Left hindlimb (tissue), 1 donor: ENCODE measurements at places on chromosomes 2 and 18.
A peak's percentile ranks its signal among the peaks of the same experiment; 100 is the strongest.

DNA sequence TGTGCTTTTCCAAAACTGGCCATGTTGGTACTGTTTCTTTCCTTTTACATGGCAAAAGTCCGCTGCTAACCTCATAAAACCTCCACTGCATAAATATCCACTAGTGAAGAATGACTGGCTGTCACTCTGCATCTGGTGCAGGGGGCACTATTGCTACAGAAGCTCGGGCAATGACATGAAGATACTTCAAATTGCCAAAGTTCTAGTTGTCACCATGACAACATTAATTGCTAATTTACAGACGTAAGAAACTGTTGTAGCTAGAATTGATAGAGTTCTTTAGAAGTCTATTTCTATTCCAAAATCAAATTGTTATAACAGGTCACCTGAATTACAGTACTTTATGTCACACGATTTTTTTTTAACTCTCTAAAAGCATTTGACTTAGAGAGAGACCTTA lies 845 bp downstream of the CFAP210 start:
- no peak for DNase-seq

GRCh38 chr2:100292022-100292580 lies 30.2 kb downstream of the LONRF2 start:
- no peak for DNase-seq

DNA sequence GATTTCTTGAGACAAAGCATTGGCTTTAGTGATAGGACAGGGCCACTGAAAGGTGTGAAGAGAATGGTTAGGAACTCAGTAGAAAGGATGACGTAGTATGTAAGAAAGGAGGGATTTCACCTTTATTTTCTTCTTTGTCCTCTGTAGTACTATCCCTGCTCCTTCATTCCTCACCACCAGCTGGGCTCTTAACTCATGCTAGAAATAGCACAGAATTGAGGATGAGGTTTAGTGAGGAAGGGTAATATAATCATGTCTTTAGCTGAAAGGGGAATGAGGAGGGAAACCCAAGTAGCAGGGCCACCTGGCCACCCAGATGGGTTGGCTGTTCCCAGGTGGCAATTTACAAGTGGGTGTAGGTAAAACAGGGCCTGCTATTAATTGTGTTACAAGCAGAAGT lies 15.2 kb downstream of the ACVR2A start:
- DNase-seq = no peak

- DNase-seq = no peak
These were observed 60.2 kb downstream of the ZC3H6 start for GRCh38 chr2:112335600-112335999.

- DNase-seq = no peak
These were observed 26.1 kb downstream of the TMEM17 start for GRCh38 chr2:62479917-62480316.

- no peak for DNase-seq
These were observed 127.0 kb downstream of the EML6 start for GRCh38 chr2:54850171-54851122.

- DNase-seq = no peak
These were observed 338.1 kb downstream of the RPRM start for GRCh38 chr2:153140498-153140897.

DNA sequence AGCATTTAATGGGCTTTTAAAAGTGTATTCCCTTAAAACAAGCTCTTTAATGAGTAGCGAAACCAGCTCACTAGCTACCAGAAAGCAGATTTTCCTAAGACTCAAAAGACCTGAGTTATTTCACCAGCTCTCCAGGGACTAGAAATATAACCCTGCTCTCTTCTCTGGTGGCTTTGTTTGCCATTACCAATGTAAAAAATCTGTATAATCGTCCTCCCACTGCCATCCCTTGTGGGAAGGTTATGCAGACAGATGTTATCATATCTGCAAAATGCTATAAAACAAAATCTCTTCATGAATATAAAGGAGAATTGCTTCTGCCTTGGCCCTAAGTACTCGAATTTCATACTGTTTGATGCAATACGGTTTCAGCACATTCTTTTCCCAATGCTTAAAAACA lies 335.2 kb downstream of the NUP35 start:
- no peak for DNase-seq

DNA sequence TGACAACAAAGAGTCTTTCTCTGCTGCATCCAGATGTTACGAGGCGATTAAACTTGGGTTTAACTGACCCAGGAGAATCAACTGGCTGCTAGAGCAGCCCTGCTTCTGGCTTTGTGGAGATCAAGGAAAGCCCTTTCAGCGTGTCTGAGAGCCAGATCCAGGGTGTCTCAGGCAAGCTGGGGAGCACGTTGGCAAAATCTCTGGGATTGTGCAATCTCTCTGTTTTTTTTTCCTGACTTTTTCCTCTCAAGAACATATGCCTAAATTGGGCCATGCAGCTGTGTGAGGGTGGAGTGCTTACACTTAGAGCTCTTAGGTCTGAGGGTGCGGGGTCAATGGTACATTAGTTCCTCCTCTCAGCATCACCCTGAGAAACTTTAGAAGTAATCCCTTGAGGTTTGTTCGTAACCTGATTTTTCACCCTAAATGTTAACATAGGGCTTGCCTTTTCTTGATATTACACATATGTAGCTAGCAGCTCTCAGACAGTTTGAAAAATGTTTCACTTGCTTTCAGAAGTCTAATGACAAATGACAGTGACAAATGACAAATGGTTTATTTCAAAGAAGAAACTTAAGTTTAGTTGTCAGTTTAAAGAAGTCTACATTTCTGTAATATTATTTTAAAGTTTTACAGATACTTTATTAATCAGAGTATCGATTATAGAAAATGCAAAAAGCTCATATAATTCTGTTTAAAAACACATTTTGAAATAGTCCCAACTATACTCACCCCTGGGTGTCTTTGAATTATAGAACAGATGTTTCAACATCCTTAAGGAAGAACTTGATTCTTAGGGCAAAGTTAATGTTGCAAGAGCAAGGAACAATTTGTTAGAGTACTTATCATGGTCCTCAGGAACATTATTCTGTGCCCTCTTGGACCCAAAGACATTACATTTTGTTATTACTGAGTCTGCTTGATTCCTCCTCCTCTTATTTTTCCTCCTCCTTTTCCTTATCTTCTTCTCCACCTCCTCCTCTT lies 38.4 kb upstream of the ZSWIM2 start:
- DNase-seq = peak; percentile 67

DNA sequence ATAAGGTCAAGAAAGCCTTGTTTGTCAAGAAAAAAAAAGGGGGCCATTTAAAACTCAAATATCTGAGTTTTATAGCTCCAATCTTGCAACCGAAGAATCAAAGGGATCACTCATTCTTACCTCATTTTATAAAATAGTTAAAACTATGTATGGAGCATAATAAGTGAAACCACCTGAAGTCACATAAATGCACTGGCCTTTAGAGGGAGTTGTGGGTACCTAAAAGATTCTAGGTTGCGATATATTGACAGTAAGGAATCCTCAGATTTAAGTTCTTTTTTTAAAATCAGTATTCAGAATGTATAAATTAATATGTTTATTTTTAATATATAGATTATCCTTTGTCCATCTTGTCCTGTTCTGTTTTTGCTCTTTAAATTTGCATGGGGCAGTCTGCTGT lies 3.4 kb downstream of the ARHGAP28 start:
- no peak for DNase-seq

DNA sequence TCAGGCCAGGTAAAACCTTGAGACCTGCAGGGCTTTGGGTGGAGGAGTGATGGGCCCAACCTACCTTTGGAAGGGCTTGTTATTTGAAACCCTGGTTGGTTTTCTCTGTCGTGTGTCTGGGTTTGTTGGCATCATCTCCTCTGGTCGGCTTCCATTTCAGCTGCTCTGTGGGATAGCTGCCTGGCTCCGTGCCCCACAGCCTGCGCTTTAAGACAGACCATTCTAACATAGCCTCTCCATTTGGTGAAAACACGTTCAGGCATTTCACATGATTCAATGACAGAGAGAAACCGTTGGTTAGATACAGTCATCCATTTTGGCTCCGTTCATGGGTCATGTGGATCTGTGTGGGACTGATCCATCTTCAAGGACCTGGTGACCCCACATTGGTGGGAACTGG lies 37.0 kb upstream of the LYPD6B start:
- DNase-seq = no peak

DNA sequence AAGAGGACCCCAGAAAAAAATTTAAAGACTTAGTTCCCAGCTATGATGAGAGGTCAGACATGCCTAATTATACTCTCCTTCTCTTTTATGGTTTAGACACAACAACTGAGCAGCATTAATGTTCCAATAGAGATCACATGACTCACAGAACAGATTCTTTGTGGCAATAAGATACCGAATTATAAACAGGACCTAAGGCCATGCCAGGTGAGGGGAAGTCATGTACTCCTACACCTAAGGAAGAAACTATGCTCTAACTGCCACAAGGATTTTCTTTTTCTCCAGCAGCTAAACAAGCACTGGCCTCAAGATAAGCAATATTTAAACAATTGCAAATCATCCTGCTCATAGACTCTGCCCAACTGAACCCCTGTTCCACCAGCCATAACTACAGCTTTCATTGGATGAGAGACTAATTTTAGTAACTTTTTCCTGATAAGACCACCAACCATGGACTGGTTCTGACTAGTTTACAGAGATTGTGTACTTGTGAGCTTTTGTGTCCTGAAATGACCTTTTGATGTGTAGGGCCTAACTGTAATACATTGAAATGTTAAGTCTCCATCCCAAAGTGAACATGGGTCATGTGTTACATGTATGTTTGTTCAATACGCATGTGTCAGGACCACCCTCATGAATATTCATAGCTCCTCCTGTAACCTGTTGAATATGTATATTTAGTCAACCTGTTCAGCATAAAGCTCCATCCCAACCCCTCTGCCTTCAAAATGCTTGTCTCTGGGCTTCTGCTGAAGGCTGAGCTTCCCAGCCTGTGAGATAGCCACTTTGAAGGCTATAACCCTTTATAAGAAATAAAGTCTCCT lies 21.6 kb upstream of the NFE2L2 start:
- DNase-seq = no peak

- no peak for DNase-seq
These were observed 55.7 kb downstream of the SCN2A start for GRCh38 chr2:165294912-165295311.

DNA sequence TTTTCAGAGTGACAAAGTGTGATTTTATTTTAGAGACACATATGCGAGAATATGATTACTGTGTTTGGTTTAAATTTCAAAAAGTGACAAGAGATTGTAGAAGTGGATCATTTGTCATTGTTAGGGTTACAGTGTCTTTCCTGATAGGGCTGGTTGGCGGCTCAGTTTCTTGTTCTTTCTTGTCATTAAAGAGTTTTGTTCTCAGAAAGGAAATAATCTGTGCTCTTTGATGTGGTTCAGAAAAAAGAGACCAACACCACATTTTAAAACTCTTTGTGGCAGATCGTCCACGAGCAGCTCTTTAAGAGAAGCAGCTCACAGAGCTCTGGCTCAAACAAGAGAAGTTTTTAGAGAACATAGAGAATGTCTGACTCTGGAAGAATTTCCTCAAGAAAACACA lies 45.6 kb upstream of the ZNF532 start:
- DNase-seq = no peak

DNA sequence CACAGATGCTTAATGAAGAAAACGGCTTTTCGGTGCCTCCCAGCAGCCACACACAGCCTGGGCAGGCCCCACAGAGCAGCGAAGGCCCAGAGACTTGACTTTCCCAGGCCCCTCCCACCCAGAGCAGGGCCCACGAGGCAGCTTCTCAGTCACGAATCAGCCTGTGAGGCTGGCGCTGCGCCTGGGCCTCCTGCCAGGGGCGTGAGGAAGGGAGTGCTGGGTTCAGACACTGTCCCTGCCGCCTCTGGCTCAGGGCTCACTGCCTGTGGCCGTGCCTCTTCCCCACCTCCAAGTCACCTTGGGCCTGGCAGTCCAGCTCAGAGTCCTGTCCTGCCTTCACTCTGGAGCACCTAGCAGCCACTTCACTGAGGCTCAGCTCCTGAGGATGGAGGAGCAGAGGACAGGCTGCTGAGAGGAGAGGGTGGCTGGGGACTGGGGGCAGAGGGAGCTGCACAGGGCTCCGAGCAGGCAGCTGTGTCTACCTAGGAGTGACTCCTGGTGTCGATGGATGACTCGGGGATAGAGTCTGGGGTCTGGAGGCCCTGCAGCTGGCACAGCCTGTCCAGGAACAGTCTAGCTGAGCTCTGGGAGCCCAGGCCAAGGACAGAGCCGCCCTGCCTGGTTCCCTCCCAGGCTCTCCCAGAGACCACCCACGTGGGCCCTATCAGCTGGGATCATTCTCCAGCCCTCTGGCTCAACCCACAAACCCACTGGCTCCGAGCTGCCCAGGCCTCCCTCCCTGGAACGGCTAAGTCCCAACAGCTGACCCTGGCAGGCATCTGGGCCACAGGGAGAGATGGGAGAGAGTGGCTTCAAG lies 36.4 kb upstream of the FOSL2 start:
- peak; percentile 91 for DNase-seq

GRCh38 chr2:106890606-106891005 lies 4.6 kb upstream of the ST6GAL2 start:
- DNase-seq = no peak

GRCh38 chr18:76428396-76429261 lies 66.4 kb downstream of the ZNF516 start:
- no peak for DNase-seq

- no peak for DNase-seq
These were observed 1.5 kb upstream of the SLC30A3 start for GRCh38 chr2:27264253-27264752.

- DNase-seq = no peak
These were observed 223.0 kb downstream of the UBE2E3 start for GRCh38 chr2:181203412-181203811.

GRCh38 chr2:196804381-196804780 lies 4.8 kb downstream of the C2orf66 start:
- no peak for DNase-seq

- DNase-seq = peak; percentile 32
These were observed 1.8 kb downstream of the HOXD9 start for GRCh38 chr2:176124110-176124946.

DNA sequence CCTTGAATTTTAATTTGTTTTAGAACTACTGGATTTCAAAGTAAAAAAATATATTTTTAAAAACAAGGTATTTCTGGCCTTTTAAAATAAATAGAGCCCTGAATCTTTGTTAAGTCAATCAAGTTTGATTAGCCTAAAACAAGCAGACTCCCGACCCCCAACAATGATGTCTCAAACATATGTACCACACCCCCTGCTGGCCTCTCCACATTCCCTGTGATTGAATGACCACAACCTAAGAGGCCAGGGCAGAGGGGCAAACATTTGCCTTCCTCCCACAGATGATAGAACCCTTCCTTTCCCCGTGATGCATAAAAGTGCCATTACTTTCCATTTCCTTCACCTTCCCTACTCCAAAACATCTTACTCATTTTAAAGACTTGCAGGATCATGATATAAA lies 130.9 kb downstream of the STK39 start:
- no peak for DNase-seq

DNA sequence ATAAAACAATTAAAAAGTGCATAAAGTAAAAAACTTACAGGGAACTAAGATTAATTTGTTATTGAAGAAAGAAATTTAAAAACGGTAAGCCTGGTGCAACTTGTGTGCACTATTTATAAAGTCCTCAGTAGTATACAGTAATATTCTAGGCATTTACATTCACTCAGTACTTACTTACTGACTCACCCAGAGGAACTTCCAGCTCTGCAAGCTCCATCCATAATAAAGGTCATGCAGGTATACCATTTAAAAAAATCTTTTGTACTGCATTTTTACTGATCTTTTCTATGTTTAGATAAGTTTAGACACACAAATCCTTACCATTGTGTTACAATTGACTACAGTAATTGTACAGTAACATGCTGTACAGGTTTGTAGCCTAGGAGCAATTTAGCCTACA lies 51.5 kb upstream of the NXPH2 start:
- no peak for DNase-seq

GRCh38 chr2:197426723-197427603 lies 7.9 kb downstream of the SF3B1 start:
- no peak for DNase-seq
